ENCODE measurements at places on chromosomes 1 and 21.

GRCh38 chr21:32391755-32392154 lies 1.1 kb downstream of the URB1 start:
- no peak for DNase-seq

DNA sequence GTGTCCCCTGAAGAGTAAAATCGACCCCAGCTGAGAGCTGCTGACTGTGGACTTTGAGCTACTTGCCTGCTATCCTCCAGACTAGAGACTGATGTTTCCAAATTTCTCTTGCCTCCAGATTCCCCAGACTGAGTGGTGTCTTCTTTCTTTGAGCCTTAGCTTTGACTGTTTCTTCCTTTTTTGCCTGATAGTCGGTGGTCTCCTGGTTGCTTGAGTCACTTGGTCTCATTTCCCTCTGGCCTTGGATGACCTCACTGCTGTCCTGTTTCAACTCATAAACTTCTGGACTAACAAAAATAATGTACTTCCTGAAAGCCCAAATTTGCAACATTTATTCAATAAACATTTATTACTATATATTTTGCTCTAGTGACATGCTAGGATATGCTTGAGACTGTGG lies 52.9 kb upstream of the DIPK1A start:
- no peak for DNase-seq

GRCh38 chr1:94621802-94622201 lies 80.2 kb upstream of the F3 start:
- no peak for DNase-seq

DNA sequence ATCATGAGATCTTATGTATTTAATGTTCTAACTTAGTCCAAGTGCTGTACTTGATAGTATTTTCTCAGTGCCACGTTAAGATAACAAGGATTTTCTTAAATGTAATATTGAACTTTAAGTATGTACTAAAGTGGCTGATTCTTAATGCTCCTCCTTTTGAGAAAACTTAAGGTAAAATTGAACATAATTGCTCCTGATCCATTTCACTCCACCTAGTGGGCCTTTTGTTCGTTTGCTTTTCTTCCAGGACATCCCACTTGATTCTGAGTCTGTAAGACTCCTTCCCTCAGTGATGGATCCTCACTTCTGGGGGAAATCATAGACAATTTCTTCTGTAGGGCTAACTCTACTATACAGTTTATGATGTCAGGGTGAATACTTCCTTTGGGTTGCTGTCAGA lies 173.1 kb downstream of the LMO4 start:
- no peak for DNase-seq

GRCh38 chr1:5978452-5978851 lies 13.8 kb downstream of the NPHP4 start:
- DNase-seq = no peak

DNA sequence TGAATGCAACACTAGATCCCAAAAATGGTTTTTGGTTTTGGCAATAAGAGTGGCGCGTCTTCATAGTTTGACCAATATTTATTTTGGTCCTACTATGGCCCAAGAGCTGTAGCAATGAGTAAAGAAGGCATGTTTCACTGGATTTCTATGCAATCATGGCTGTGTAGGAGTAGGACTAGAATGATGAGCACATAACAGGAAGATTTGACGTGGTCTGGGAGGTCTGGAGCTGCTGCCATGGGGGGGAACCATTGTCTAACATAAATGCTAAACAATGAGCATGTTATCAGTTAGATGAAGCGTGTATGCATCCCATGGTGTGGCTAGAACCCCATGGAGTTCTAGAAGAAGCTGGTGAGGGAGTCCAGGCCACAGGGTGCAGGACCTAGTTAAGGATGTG lies 38.3 kb downstream of the OLIG1 start:
- DNase-seq = no peak

GRCh38 chr1:213244664-213245091 lies 193.6 kb downstream of the RPS6KC1 start:
- peak; percentile 32 for DNase-seq

GRCh38 chr1:29396438-29397255 lies 160.3 kb downstream of the PTPRU start:
- no peak for DNase-seq

GRCh38 chr1:112458756-112459155 lies 50.0 kb upstream of the WNT2B start:
- no peak for DNase-seq

DNA sequence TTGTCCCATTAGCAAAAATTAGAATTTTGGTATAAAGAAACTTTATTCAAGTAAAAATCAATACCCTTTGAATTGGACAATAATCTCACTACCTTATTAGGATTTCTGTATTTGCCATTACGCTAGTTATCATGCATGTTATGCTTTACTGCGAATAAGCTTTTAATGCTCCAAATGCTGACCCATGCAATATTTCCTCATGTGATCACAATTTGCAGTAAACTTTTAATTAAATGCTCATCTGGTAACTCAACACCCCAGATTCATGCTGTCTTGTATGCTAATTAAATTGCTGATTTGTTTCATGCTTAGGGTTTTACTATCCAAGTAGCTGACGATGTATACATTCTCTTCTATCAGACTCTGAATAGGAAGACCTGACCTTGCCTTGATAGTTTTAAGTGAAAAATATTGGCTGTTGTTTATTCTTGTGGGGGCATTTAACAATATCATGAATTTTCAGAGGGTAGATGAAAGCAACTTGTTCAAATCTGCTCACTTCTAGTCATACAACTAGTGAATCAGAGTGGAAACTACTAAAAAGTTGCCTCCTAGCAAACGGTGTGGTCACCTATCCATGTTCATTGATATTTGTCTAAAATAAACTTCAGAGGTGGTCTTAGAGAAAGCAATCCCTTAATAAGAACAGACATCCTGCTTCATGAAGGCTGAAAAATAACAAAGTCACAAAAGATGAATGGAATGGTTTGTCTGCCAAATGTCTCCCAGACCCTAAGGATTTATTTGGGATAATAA lies 5.6 kb downstream of the XCL1 start:
- DNase-seq = no peak

DNA sequence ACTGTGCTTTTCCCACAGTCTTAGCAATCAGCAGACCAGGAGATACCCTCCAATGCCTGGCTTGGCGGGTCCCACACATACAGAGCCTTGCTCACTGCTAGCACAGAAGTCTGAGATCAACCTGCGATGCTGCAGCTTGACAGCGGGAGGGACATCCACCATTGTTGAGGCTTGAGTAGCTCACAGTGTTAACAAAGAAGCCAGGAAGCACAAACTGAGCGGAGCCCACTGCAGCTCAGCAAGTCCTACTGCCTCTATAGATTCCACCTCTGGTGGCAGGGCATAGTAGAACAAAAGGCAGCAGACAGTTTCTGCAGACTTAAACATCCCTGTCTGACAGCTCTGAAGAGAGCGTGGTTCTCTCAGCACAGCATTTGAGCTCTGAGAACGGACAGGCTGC lies 33.4 kb downstream of the MNDA start:
- DNase-seq = no peak

- DNase-seq = no peak
These were observed 667.1 kb upstream of the PKN2 start for GRCh38 chr1:88016947-88017346.
